ENCODE measurements at places on chromosomes 16 and 17.
A peak's percentile ranks its signal among the peaks of the same experiment; 100 is the strongest.

- no peak for DNase-seq
Observed at GRCh38 chr17:80109713-80110446, 8.5 kb downstream of the GAA start.

- peak; percentile 67 for DNase-seq
Observed at GRCh38 chr17:2195729-2196128, 107.9 kb downstream of the SMG6 start.

GRCh38 chr17:1518410-1518809 lies 2.0 kb upstream of the INPP5K start:
- DNase-seq = no peak

- DNase-seq = peak; percentile 96
Observed at GRCh38 chr16:85395207-85395912, 217.8 kb upstream of the GSE1 start.

DNA sequence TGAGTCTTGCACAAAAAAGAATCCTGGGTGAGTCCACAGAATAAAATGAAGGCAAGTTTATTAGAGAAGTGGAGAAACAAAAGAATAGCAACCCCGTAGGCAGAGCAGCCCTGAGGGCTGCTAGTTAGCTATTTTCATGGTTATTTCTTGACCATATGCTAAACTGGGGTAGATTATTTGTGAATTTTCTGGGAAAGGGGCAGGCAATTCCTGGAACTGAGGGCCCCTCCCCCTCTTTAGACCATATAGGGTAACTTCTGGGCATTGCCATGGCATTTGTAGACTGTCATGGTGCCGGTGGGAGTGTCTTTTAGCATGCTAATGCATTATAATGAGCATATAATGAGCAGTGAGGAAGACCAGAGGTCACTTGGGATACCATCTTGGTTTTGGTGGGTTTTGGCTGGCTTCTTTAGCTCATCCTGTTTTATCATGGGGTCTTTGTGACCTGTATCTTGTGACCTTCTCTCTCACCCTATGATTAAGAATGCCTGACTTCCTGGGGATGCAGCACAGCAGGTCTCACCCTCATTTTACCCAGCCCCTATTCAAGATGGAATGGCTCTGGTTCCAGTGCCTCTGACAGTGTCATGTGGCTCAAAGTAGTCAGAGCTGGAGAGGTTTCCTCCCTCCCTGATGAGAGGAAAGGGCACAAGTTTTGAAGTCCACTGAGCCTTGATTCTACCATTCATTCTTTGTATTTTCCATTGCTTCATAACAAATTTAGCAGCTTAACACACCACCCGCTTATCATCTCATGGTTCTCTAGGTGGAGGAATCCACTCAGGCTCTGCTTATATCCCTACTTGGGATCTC lies 55.7 kb upstream of the LGALS9 start:
- peak; percentile 77 for DNase-seq
